WTC11 (cell line): ENCODE measurements at places on chromosomes 2 and 18.

DNA sequence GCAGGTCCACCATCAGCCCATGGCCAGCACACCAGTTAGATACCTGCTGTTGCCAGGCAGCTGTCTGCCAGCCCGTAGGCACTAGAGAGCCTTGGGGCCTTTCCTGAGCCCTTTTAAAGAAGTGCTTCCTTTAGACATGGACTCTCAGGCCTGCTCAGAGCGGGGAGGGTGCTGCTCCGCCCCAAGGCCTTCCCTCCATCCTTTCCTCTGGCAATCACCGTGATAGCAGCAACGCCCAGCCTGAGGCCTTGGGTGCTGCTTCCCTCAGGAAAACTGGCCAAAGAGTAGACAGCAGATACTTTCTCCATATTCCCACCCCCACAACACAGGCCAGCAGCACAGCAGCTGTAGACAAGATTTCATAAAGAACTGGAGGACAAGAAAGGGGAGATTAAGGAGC is 22.3 kb upstream of the C1QL2 start:
- no peak for DNase-seq

DNA sequence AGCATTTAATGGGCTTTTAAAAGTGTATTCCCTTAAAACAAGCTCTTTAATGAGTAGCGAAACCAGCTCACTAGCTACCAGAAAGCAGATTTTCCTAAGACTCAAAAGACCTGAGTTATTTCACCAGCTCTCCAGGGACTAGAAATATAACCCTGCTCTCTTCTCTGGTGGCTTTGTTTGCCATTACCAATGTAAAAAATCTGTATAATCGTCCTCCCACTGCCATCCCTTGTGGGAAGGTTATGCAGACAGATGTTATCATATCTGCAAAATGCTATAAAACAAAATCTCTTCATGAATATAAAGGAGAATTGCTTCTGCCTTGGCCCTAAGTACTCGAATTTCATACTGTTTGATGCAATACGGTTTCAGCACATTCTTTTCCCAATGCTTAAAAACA is 335.2 kb downstream of the NUP35 start:
- no peak for DNase-seq

DNA sequence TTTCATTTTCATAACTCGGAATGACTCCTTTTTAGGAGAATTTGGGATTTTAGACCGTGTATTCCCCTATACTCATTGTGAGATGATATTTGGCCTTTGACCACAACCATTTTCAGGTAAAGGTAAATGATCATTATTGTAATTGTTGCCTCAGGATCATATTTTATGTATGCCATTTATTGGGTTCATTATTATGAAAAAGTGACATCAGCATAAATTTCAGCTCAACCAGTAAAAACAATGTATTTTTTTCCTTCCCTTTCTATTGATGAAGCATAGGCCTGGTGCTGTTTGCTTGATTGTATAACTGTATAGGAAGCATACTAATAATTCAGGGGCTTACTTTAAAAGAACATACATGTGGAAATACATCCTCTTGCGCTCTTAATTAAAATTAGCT is 832.9 kb upstream of the FANCL start:
- DNase-seq: no peak

DNA sequence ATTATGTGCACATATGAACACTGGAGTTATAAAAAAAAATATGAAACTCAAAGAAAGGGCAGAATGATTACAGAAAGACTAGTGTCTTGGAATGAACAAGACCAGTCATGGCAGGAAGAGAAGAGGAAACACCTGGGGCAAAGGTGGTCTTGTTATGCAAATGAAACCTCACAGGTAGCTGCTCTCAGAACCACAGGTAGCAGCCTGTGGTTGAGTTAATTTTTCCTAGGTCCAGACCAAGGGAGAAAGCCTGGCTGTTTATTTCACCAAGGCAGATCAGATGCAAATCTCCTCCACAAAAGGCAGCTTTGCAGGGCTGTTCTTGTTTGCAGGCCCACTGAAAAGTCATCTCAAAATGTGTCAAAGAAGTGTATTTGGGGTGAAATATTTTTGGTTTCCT is 785.8 kb downstream of the RNF144A start:
- DNase-seq: no peak

DNA sequence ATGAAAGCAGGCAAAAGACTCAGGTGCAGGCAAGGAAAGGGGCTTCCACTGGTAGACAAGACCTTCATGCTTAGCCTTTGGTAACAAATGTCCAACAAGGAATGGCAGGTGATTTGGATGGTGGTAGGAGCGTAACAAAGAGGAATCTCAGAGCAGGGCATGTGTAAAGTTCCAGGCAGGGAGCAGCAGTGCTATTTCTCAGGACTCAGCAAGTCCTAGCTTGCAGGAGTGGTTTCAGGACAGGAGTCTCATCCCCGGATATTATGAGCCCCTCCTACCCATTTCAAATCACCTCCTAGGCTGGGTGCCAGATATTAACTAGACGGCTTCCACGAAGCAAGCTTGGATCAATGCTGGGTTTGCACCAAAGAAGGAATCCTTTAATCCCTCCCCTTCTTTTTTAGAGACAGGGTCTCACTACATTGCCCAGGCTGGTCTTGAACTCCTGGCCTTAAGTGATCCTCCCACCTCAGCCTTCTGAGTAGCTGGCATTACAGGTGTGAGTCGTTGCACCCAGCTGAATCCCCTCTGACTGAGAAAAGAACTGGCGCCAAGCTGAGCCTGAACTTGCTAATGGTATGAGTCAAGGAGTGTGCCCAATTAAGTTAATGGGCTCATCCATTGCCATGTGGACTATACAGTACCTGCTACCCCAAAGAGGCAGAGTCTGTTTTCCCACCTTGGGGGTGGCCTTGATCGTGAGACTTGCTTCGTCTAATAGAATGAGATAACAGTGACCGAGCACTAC is 190.3 kb downstream of the ARL4C start:
- no peak for DNase-seq

DNA sequence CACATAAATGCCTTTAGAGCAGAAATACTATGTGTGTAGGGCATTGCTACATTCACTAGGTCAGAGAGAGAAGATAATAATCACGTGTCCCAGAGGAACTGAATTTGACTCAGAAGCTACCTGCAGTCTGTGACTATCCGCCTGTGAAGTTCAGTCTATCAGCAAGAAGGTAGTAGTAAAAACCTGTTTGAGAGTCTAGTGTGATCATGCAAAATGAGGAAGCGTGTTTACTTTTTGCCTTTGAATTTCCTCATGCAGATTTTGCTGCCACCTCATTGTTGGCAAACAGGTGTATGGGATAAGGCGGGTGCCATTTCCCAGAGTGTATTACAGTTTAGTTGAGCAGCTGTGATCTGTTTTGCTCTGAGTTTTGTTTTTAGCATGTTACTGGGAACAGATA is 403.9 kb upstream of the FANCL start:
- DNase-seq: no peak

GRCh38 chr2:82968358-82968757 is 1490.7 kb downstream of the SUCLG1 start:
- no peak for DNase-seq

- peak; percentile 80 for DNase-seq
Measured at GRCh38 chr2:1550658-1551316, 137.5 kb downstream of the TPO start.

- no peak for DNase-seq
Measured at GRCh38 chr2:43777306-43777926, 3.6 kb downstream of the DYNC2LI1 start.

DNA sequence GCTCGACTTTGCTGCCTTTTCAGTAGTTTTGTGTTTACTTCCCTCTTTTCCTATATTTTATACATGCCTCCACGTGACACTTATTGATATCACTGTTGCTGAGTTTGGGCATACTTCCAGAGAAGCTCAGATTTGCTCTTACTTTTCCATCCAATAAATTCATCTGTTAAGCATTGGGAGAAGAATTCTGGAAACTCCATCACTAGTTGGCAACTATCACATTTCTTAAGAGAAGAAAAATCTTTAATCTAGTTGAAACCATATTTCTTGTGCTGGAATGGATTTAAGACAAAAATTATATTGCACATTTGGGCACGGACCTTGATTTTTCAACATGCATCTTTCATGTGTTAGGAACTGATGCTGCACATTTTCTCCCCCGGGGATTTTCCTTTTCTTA is 52.6 kb upstream of the CPO start:
- DNase-seq: no peak

- no peak for DNase-seq
Measured at GRCh38 chr2:43057742-43058725, 168.4 kb downstream of the ZFP36L2 start.

DNA sequence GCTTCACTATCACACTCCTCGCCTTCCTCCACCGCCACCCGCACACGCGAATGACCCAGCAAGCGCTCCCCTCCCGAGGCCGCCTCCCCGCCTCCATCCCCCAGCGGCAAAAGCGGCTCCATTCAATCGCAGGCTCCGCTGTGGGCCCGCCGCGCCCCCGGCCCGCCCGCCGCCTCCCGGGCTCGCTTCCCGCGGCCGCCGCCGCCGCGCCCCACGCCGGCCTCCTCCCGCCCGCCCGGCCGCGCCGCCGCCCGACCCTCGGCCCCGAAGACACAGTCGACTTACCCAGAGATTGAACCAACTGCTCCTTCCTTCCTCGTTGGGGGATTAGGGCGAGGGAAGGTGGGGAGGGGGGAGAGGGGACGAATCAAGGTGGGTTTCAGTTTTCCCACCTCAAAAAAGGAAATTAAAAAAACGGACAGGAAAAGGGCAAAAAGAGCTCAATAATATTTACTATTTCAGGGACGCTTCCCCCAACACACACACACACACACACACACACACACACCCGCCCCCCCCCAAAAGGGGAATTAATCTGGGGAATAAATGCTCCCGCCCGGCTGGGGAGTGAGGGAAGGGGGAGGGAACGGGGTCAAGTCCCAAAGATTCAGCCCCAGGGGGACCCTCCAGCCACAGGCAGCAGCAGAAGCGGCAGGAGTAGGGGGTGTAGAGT is 743 bp downstream of the XPO1 start:
- peak; percentile 25 for DNase-seq

- DNase-seq: no peak
Measured at GRCh38 chr18:25826823-25827222, 263.6 kb downstream of the SS18 start.

GRCh38 chr2:217011576-217011975 is 151.7 kb upstream of the TNP1 start:
- no peak for DNase-seq

GRCh38 chr18:75638776-75639471 is 211.4 kb upstream of the SMIM21 start:
- no peak for DNase-seq

- DNase-seq: no peak
Measured at GRCh38 chr2:172340394-172340793, 87.0 kb upstream of the ITGA6 start.

GRCh38 chr2:37387148-37387835 is 42.9 kb downstream of the QPCT start:
- no peak for DNase-seq

DNA sequence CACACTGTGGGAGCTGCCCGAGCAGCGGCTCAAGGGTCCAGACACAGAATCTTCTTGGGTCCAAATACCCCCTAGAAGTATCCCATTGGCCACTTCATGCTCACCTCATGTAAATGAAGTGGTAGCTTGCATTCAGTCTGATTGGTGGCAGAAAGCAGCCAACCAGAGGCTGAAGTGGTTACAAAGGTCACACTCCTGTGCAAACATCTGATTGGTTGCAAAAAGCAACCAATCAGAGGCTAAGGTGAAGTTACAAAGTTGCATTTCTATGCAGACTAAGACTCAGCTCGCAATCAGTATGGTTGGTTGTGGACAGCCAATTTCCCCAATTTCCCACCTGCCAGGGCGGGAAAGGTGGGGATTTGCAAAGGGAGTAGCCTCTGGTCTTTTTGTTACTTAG is 94.3 kb downstream of the DGKD start:
- DNase-seq: no peak

DNA sequence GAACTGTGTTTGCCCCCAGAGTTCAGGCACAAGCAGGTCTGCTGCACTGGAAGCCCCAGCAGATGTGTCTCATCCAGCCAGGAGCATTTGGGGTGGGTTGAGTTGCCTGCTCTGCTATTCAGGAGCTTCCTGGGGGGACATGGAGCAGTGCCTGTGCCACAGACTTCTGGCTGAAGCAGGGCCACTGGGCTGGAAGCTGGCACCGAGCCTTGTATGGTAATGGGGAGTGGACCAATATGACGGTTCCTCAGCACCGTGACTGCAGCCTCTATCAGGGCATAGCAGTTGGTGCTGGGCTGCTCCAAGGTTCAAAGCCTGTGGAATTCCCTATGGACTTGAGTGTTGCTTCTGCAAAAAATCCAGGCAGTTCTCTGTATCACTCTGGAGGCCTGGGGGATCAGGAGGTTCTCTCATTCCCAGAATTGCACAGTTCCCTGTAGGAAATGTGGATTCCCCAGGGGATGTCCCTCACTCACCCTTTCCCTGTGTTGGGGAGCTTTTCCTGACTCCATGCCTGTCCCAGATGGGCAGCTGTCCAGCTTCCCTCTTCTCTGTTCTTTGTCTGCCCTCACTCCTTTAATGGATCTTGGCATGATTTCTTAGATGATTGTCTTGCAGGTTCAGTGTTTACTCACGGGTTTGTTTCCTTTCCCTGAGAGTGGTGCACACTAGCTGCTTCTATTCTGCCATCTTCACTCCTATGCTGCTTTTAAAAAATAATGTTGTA is 37.2 kb upstream of the THSD7B start:
- no peak for DNase-seq
